ENCODE measurements at places on chromosomes 6 and 20.

GRCh38 chr6:157831424-157832249 lies 8.6 kb downstream of the SNX9 start:
- DNase-seq = no peak

GRCh38 chr20:1841554-1842140 lies 53.6 kb upstream of the SIRPA start:
- DNase-seq = no peak

- no peak for DNase-seq
These were observed 28.8 kb upstream of the LIN28B start for GRCh38 chr6:104928141-104928540.

DNA sequence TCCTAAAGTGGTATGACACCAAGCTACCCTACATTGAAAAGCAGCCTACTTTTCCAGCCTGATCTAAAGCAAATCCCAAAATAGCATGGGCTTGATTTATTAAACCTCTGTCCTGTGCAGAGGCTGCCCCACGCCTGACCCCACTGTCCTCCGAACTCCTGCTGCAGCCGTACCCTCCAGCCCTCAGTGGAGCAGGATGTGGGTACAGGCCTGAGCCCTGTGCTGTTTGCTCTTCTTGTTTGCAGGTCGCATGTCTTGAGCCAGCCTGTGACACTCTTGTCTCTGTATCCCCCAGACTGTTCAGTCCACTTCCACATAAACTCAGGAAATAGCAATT lies 61.2 kb downstream of the RPP40 start:
- no peak for DNase-seq

DNA sequence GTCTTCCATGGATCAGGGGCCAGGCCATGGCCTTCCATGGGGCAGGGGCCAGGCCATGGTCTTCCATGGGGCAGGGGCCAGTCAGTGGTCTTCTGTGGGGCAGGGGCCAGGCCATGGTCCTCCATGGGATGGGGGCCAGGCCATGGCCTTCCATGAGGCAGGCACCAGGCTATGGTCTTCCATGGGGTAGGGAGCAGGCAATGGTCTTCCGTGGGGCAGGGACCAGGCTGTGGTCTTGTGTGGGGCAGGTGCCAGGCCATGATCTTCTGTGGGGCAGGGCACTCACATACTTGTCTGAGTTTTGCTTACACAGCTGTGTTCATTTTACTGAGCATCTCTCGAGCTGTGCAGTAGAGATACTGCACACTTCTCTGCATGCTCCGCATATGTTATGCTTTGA lies 57.3 kb upstream of the THBS2 start:
- no peak for DNase-seq

DNA sequence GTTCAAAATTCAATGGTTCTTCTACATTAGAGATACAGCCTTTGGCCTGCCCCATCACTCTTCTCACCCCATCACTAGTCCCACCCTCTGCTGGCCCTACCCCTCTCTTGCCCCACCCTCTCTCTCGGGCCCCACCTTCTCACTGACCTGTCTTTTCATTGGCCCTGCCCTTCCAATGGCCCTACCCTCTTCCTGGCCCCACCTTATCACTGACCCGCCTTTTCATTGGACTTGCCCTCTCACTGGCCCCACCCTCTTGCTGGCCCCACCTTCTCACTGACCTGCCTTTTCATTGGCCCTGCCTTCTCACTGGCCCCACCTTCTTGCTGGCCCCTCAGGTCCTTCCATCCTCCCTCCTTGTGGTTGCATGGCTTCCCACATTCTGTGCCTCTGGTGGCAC lies 107.2 kb upstream of the PLEKHG1 start:
- DNase-seq = no peak

- no peak for DNase-seq
These were observed 1.5 kb downstream of the RIOK1 start for GRCh38 chr6:7391151-7391550.

GRCh38 chr6:169190144-169190584 lies 63.5 kb downstream of the THBS2 start:
- no peak for DNase-seq

- no peak for DNase-seq
These were observed 207.1 kb upstream of the POU3F2 start for GRCh38 chr6:98627129-98627775.

DNA sequence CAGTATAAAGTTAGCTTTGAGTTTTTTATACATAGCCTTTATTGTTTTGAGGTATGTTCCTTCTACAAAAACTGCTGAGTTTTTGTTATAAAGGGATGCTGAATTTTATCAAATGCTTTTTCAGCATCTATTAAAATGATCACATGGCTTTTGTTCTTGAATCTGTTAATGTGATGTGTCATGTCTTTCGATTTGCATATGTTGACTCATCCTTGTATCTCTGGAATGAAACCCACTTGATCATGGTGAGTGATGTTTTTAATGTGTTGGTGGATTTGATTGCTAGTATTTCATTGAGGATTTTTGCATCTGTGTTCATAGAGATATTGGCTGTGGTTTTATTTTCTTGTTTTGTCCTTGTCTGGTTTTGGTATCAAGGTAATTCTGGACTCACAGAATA lies 24.7 kb upstream of the BLCAP start:
- DNase-seq = no peak

- DNase-seq = no peak
These were observed 153.3 kb upstream of the ENPP5 start for GRCh38 chr6:46323966-46324622.

GRCh38 chr6:52644253-52644652 lies 26.7 kb upstream of the TMEM14A start:
- no peak for DNase-seq

GRCh38 chr6:167090171-167090570 lies 32.7 kb upstream of the CCR6 start:
- DNase-seq = no peak

- DNase-seq = no peak
These were observed 14.9 kb upstream of the MRS2 start for GRCh38 chr6:24387818-24388217.

DNA sequence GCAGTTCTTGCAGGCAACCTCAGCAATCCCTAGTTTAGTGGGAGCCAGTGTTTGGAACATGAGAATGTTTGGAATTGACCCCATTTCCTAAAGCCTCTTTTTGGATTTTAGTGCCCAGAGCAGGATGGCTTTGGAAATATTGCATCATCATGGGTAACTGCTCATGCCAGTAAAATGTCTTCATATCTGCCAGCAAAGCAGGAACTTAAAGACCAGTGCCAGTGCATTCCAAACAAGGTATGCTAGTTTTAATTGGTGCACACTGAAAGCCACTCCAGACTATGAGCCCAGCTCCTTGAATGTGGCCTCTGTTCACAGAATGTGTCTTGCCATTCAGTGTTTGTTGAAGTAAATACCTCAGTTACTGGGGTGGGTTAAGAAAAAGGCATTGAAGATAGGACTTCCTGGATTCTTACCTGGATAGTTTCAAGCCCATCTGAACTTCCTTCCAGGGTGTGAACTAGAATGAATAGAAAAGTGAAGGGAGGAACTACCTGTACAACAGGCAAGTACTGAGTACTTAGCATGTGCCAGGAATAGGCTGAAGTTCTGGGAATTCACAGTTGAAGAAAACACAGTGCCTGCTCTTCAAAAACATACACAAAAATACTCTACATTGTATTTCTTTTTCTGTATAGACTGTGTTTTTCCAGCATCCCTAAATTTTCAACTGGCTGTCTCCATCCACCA lies 70.5 kb downstream of the COL19A1 start:
- no peak for DNase-seq

GRCh38 chr20:40956542-40957264 lies 71.9 kb upstream of the TOP1 start:
- DNase-seq = no peak

DNA sequence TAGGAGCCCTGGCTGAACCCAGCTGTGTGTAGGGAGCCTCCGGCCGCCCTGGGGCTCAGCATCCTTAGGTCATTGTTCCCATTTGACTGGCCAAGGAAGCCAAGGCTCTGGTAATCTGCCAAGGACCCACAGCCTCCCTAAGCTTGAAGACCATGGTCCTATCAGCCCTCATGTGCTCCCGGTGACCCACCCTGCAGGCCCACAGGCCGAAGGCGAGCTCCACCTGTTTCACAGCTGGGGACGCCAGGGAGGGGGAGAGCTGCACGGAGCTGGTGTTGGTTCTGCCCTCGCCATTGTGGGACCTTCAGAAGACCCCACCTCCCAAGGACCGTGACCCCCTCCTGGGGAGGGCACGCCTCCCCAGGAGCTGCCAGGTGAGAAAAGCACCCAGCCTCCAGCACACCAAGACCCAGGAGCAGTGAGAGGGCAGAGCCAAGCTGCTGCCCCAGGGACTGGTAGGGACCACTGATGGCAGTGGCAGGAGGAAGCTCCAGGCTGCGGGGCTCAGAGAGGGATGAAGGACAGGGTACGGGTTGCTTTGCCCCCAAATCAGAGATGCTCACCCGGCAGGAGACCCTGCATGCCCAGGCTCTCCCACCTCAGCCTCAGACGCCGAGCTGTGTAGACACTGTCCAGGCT lies 30.7 kb upstream of the MRGBP start:
- no peak for DNase-seq

DNA sequence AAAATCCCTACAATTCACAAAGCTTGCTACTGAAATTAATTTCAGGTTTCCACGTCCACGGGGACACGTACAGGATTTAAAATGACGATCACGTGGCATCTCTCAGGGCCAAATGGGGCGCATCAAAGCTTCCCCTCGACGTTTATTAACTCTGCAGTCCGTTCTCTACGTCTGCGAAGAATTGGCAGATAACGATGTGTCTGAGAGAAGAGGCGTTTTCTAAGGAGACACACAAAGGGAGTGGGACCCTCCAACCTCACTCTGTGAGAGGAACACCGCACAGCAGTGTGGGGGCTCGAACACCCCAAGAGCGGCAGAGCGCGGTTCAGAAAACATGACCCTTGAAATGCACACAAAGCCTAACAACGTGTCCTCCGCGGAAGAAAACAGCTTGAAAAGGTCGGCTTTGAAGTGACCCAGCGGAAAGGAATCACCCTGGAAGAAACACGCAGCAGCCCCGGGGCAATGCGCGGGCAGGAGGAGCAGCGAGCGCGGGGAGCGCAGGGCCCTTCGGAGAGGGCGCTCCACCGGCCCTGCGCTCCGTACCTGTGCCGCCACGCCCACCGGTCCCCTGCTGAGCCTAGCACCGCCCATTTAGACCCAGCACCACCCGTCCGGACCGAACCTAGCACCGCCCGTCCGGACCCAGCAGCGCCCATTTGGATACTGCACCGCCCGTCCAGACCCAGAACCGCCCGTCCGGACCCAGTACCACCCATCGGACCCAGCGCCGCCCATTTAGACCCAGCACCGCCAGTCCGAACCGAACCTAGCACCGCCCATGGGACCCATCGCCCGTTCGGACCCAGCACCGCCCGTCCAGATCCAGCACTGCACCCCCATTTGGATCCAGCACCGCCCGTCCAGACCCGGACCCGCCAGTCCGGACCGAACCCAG lies 1.1 kb upstream of the AFDN start:
- DNase-seq = no peak

GRCh38 chr6:33799454-33800113 lies 4.2 kb downstream of the MLN start:
- DNase-seq = no peak

DNA sequence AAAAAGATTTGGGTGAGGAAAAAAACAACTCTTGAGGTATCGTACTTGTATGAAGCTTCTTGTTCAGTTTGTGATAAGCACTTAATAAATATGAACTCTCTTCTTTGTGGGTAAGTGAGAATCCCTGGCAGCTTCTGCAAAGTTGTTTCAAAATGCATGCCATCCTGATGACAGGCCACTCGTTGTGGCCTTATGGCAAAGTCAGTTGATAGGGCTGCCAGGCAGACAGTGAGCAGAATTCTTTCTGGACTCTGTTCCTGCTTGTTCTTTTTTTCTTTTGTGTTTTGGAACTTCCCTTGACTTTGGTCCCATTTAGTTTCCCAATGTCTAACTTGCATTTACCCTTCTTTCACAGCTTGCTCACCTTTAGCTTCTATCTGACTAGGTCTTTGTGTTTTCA lies 983.5 kb upstream of the FLRT3 start:
- DNase-seq = no peak

GRCh38 chr6:45082091-45082490 lies 246.0 kb upstream of the RUNX2 start:
- DNase-seq = no peak

- no peak for DNase-seq
These were observed 632.9 kb downstream of the MAFB start for GRCh38 chr20:40056171-40056570.

DNA sequence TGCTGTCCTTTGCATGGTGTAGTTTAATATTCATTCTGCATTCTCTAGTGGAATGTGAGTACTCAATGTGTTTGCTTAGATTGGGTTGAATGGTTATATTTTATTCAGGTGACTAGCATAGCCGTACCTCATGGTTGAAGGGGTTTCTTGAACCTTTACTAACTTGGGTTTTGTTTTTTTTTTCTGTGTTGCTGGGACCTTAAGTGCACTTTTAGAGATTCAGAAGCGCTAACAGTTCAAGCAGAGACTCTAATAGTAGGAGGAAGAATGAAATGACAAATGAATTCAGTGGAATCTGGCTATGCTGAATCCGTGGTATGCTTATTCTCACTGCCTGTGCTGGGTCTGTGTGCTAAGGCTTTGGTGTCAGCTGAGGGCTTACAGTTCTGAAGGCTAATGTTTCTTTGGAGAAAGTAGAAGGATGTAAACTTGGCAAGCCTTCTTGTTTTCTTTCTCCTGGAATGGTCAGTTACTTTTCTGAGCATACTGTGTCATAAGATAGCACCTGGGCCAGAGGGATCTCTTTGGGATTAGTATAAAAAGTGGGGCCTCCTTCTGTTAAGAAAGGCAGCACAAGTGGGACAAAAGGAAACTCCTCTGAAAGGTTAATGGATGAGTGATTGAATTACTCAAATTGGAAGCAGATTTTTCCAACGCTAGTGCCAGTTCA lies 28.7 kb downstream of the RNF144B start:
- no peak for DNase-seq

GRCh38 chr6:129750360-129750759 lies 40.4 kb upstream of the ARHGAP18 start:
- no peak for DNase-seq

DNA sequence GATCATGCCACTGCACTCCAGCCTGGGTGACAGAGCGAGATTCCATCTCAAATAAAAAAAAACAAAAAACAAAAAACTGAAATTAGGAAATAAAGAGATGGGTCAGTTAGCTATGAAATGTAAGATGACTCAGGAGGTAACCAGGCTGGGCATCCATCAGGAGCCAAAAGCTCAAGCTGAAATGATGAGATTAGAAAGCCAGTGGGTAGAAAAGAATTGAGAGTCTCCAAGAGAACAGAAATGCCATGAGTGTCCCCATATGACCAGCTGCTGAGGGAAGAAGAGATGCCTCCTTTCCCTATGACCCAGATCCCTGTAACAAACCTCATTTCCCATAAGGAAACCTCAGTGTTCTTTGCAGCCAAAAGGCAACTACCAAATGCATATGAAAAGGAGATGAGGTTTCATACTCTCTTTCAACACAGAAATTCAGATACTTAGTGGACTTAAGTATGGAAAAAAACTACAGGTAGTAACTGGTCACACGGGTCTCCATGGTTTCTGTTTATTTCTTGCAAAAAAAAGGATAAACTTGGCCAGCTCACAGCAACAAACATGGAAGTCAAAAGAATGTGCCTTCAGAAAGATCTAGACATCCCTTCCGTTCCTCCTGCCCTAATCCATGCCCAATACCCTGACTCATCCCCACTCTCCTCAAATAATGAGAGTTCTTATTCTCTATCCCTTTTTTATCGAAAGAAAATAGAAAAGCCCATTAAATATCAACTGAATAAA lies 8.1 kb downstream of the ARHGAP18 start:
- DNase-seq = no peak

GRCh38 chr6:138970856-138971425 lies 17.1 kb downstream of the REPS1 start:
- DNase-seq = no peak

GRCh38 chr20:57106030-57106682 lies 160.3 kb downstream of the BMP7 start:
- DNase-seq = no peak

GRCh38 chr6:44826025-44826676 lies 438.6 kb downstream of the CDC5L start:
- DNase-seq = no peak
